ENCODE measurements at places on chromosomes 5 and 9.

GRCh38 chr5:34866989-34867471, 28.1 kb downstream of the TTC23L start:
- no peak overlapping the region for H3K4me3 ChIP-seq
- no peak overlapping the region for H3K27ac ChIP-seq
- DNase-seq = no peak
- peaks cover 5% of the 10 kb centered on the region for H3K27me3 ChIP-seq
- no peaks in the 10 kb centered on the region for H3K36me3 ChIP-seq

- peaks cover 17% of the 10 kb centered on the region for H3K27me3 ChIP-seq
- peaks cover 3% of the 10 kb centered on the region for H3K36me3 ChIP-seq
- no peak for DNase-seq
- H3K4me3 ChIP-seq = no peak overlapping the region
- H3K4me1 ChIP-seq = peaks cover 17% of the 10 kb centered on the region
Measured at GRCh38 chr5:139745132-139745799, 50.3 kb upstream of the PSD2 start.

- no peak overlapping the region for H3K4me3 ChIP-seq
- H3K27me3 ChIP-seq = no peaks in the 10 kb centered on the region
Measured at GRCh38 chr5:204966-205670, 12.8 kb downstream of the CCDC127 start.

DNA sequence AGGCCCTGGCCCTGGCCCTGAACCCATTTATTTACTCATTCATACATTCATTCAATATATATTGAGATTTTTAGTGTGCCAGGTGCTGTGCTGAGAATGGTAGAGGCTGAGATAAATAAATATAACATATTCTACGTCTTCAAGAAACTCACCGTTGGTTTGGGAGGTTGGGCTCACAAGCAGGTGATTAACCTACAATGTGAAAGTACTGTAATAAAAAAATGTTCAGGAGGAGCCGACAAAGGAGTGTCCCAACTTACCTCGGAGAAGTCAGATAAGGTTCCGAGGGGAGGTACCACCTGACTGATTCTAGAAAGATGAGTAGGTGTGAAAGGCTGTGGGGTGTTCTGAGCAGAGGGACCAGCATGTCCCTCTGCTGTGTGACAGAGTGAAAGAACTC, 479.6 kb upstream of the KLF4 start:
- H3K4me1 ChIP-seq = no peaks in the 10 kb centered on the region
- no peak overlapping the region for H3K27ac ChIP-seq
- no peak for DNase-seq
- no peaks in the 10 kb centered on the region for H3K27me3 ChIP-seq
- H3K4me3 ChIP-seq = no peak overlapping the region

DNA sequence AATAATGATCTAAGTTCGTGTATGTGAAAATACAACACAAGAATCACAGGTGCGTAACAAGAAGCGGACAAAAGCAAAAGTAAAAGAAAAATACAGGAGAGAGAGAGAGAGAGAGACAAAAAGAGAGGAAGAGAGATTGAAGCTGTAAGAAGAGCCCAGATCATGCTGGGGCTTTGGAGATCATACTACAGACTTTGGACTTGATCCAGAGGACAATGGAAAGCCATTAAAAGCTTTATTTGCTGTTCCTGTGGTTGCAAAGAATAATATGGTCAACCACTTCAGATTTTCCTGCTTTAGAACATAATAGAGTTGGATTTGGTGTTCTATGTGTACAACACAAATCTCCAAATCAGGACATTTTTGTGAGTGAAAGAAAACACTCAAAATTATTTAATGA, 561.4 kb downstream of the CAAP1 start:
- H3K27me3 ChIP-seq = no peaks in the 10 kb centered on the region
- no peak overlapping the region for H3K27ac ChIP-seq
- no peak overlapping the region for H3K4me3 ChIP-seq
- no peak for DNase-seq
- H3K36me3 ChIP-seq = no peaks in the 10 kb centered on the region
- no peaks in the 10 kb centered on the region for H3K4me1 ChIP-seq

GRCh38 chr5:129945028-129945427, 40.8 kb downstream of the CHSY3 start:
- DNase-seq = no peak
- H3K27ac ChIP-seq = no peak overlapping the region
- H3K4me1 ChIP-seq = no peaks in the 10 kb centered on the region
- H3K27me3 ChIP-seq = no peaks in the 10 kb centered on the region
- H3K36me3 ChIP-seq = no peaks in the 10 kb centered on the region
- H3K4me3 ChIP-seq = no peak overlapping the region

DNA sequence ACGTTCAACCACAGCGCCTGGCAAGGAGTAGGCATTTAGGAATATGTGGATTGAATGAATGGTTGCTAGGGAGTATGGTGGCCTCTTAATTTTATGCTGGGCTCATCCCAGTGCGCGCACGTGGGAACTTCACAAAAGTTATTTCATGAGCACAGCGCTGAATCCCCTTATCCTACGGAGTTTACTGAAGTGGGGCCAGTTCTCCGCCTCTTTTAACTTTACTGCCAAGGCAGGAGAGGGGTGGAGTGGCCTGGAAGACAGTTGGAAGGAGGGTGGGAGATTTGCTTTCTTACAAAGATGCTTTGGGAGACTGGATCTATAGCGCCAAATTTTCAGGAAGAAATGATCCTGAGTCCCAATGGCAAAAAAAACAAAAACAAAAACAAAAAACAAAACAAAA, 326.5 kb downstream of the SH3GL2 start:
- DNase-seq = no peak
- H3K27me3 ChIP-seq = no peaks in the 10 kb centered on the region
- H3K4me3 ChIP-seq = no peak overlapping the region
- H3K4me1 ChIP-seq = no peaks in the 10 kb centered on the region

- no peak overlapping the region for H3K4me3 ChIP-seq
- no peak for DNase-seq
- H3K36me3 ChIP-seq = no peaks in the 10 kb centered on the region
- H3K4me1 ChIP-seq = no peaks in the 10 kb centered on the region
Measured at GRCh38 chr5:109956884-109957283, 267.2 kb downstream of the MAN2A1 start.

GRCh38 chr5:5888284-5888683, 465.8 kb downstream of the ICE1 start:
- H3K4me1 ChIP-seq = no peaks in the 10 kb centered on the region
- no peaks in the 10 kb centered on the region for H3K36me3 ChIP-seq
- peaks cover 23% of the 10 kb centered on the region for H3K27me3 ChIP-seq
- DNase-seq = no peak

- DNase-seq = no peak
- H3K4me1 ChIP-seq = no peaks in the 10 kb centered on the region
- no peak overlapping the region for H3K4me3 ChIP-seq
- no peak overlapping the region for H3K27ac ChIP-seq
- H3K36me3 ChIP-seq = peaks cover 2% of the 10 kb centered on the region
Measured at GRCh38 chr9:134933076-134933659, 15.5 kb upstream of the FCN1 start.

DNA sequence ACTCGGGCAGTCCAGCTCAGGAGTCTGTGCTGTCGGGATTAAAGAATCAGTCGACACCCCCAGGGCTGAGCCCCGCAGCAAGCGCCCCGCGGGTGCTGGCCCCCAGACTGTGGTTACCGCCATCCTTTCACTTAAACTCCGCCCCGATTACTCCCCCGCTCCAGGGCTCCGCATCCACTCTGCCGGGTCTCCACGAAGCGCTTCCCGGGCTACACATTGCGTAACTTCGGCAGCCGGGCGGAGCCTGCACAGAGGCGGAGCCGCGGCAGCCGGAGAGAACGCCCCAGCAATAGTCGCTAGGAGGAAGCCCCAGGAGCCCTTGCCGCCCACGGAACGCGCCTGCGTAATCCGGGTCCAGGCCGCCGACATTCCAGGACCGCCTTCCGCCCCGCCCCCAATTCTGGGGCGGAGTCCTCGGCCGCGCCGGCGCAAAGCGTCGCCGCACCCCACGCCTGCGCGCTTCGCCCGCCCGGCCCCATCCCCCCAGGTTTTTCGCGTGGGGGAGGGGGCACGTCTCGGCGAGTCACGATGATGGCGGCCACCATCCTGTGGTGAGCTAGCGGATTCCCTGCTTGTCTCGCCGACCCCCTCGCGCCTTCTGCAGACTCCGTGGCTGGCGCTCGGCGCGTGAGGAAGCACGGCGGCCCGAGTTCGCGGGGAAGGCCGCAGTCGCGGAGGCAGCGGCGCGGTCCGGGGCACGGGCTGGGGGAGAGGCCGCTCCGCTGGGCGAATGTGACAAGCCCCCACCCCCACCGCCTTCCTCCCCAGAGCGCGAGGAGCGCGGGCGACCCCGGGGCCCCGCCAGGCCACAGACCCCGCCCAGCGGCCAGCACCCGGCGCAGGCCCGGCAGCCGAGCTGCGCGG, at the start of gene RAD23B:
Gene RAD23B, plus strand, starts transcription at position 521 of the 864 bp plus-strand sequence. CDS start 351 bp downstream, outside the sequence.
- peak within 1 kb of the TSS; percentile 97 for H3K4me3 ChIP-seq
- H3K4me1 ChIP-seq = peaks cover 34% of the 10 kb centered on the region
- peak; percentile 98 for DNase-seq
- peaks cover 6% of the 10 kb centered on the region for H3K36me3 ChIP-seq
- H3K27me3 ChIP-seq = peaks cover 15% of the 10 kb centered on the region

DNA sequence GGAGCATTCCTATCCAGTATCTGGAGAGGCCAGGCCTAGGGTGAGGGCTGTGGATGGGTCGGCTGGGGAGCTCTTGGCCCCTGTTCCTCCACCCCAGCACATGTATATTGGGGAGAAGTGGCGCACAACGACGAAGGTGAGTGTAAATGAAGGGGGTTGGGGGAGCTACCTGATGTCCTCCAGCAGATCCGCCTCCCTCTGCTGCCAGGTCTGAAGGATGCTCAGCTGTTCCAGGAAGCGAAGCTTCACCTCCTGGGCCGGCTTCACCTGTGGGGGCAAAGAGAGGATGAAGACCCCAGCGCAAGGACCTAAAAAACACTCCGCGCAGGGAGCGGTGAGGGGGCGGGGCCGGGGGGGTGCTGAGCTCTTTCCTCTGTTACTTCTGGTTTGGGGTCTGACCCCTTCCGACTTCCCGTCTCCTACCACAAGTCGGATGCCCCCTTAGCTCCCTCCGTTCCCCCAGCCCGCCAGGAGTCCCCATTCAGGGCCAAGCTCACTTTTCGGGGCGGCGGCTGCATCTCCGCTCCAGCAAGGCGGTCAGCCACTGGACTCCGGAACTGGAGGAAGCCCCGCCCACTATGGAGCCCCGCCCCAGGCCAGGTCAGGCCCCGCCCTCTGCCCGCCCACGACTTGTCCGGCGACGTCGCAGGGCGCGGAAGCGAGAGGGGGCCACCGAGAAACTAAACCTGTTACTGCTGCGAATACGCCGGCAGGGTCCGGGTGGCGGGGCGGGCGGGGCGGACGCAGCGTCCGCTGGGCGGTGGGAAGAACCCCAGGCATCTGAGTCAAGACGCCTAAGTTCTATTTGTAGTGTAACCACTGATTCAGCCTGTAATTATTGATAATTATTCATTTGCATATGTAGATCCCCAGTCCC, at the start of gene FCHSD1:
Gene FCHSD1, minus strand, starts transcription at position 568 of the 877 bp plus-strand sequence. Its CDS starts 50 bp downstream, at position 518.
- peaks cover 5% of the 10 kb centered on the region for H3K36me3 ChIP-seq
- peak; percentile 77 for DNase-seq

DNA sequence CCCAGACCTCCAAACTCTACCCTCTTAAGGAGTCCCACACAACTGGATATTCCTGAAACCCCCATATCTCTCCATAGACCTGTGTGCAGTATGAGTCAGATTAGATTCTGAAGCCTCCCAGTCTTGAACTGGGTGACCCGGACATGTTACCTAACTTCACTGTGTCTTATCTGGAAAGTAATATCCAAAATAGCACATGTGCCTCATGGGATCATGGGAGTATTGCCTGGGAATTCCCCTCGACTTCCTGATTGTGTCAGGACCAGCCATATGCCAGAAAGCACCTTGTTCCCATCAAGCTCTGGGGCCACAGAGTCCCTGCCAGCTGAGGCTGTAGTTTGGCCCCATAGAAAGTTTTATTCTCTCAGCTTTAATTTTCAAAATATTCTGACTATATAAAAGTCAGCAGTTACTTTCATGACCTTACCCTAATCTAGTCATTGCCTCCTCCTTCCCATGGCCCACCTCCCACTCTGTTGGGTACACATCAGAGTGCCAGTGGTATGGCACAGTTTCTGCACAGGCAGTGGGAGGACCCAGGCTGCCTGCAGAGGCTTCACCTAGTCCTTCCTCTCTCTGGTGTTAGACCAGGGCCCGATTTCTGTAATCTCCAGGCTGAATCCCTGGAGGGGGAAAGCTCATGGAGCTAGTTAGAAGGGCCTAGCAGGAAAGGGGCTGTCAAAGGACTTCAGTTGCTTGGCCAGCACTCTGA, 19.5 kb upstream of the B4GALT1 start:
- H3K4me1 ChIP-seq = peaks cover 6% of the 10 kb centered on the region
- DNase-seq = no peak
- H3K27me3 ChIP-seq = peaks cover 56% of the 10 kb centered on the region
- H3K36me3 ChIP-seq = no peaks in the 10 kb centered on the region
- no peak overlapping the region for H3K4me3 ChIP-seq

DNA sequence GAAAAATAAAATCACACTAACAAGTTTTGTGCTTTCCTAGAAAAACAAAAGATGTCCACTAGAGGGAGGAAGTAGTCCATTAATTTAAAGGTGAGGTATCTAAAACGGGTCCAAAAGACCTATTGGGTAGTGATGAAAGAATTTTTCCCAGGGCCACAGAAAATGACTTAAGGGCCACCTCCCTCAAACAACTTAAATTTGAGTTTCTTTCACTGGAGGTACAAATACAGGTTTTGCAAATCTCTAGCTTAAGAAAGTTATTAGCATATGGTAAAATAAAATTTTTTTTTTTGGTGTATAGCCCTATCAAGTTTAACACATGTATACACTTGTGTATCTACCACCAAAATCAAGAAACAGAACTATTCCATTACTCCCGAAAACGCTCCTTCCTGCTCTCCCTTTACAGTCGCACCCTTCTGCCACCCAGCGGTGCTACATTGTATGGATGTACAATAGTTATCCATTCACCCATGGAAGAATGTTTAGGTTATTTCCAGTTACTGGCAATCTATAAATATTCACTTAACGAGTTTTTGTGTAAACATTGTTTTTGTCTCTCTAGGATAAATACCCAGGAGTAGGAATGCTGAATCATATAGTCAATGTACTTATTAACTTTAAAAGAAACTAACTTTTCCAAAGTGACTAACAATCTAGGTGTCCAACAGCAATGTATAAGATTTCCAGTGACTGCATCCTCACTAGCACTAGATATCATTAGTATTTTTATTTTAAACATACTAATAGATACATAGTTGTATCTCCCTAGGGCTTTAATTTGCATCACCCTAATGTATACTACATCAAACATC, 21.9 kb downstream of the DEPDC1B start:
- H3K27me3 ChIP-seq = no peaks in the 10 kb centered on the region
- peak overlapping the region; percentile 87 for H3K27ac ChIP-seq
- peaks cover 2% of the 10 kb centered on the region for H3K36me3 ChIP-seq
- H3K4me1 ChIP-seq = peaks cover 12% of the 10 kb centered on the region
- no peak for DNase-seq

- H3K27me3 ChIP-seq = no peaks in the 10 kb centered on the region
- H3K36me3 ChIP-seq = no peaks in the 10 kb centered on the region
- H3K4me1 ChIP-seq = peaks cover 20% of the 10 kb centered on the region
- peak overlapping the region; percentile 8 for H3K27ac ChIP-seq
Measured at GRCh38 chr5:56594792-56595191, 220.6 kb upstream of the MAP3K1 start.

- H3K27me3 ChIP-seq = no peaks in the 10 kb centered on the region
- no peak overlapping the region for H3K4me3 ChIP-seq
- DNase-seq = no peak
- H3K27ac ChIP-seq = no peak overlapping the region
- peaks cover 3% of the 10 kb centered on the region for H3K4me1 ChIP-seq
Measured at GRCh38 chr5:82105457-82105856, 133.6 kb downstream of the ATG10 start.

GRCh38 chr9:129757045-129757444, 4.2 kb upstream of the PTGES start:
- DNase-seq = no peak
- H3K4me1 ChIP-seq = peaks cover 14% of the 10 kb centered on the region
- H3K27me3 ChIP-seq = peaks cover 38% of the 10 kb centered on the region

Measured in T-helper 17 cell (primary cell).